CD4-positive, alpha-beta T cell treated with Interferon alpha-2 for 1 hour (primary cell): ENCODE measurements at places on chromosomes 1 and 21.

GRCh38 chr1:86703696-86704457, 499 bp upstream of the SH3GLB1 start:
- peak; percentile 69 for DNase-seq

DNA sequence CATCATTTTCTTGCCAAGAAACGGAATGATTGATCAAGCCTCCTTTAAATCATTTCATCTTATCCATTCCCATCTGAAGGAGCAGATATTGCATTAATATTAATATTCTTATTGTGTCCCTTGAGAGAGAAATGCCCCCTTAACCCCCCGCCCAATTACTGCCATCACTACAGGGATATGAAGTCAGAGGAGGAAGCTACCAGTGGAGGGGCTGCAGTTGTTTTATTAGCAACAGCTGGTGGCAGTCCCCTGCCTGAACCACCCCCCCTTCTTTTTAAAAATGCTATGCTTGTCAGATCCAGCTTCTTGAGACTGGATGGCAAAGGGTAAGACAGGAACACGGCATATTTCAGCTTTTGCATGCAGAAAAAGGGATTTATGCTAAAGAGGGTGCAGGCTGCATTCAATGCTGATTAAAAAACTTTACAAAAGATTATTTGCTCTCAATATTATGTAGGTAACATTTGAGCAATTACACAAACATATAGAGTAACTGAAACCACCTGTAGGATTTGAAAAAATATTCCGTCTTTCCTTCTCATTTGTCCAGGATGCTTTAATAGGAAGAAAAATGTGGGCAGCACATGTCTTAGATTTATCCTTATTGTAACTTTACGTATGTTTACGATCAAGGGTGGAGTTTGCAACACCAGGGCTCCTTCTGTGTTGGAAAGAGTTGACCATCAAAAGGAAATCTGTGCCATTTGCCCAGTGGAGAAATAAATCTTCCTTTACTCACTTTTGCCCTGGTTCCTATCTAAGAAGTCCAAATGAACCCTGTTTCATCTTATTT, 77.7 kb downstream of the ZBTB18 start:
- no peak for DNase-seq

DNA sequence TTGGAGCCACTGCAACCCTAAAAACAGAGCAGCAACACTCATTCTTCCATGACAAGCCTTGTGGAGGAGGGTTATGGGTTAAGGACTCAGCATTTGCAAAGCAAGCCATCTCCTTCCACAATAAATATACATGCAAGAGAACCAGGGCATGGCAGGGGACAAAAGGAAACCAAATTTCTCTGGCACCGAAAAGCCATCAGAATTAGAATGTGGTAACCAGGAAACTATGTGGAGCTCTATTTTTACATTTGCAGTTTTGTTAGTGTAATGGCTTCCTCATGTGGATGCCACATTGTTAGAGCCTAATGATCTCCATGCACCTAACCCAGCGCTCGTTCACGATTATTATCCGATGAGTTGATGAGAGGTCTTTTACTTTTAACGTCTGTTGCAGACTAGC, 91.7 kb downstream of the NAV1 start:
- no peak for DNase-seq

DNA sequence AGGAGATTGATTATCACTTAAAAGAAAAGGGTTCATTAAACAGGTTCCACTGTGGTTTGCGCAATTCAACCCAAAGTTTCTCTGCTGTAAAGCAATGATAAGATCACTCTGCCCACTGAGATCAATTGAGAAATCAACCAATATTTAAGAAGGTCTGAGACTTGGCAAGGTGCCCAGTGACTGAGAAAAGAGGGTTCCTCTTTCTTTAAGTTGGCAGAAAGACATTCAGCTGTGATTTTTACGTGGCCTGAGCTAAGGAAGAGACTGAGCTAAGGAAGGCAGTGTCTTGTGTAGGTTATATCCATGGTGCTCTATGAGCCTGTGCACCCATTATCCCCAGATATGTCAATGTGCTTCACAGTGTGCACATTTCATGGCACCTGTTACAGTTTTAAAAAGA, 344.1 kb downstream of the DISC1 start:
- DNase-seq, result peak; percentile 24

DNA sequence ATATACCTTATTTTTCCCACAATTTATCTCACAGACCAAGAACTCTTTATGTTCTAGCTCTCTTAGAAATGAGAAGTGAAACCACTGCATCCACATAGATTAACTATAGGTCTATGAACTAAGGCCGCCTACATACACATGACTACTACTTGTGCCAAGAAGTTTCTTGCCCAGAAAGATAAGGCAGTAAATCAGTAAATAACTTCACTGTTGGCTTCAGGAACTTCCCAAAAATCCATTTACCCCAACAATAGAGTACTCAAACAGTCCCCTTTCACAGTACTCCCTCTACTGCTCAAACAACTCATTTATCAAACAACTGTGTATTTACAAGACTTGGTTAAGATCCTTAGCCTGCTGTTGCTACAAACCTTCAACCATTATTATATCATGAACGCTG, 96.5 kb downstream of the NME7 start:
- DNase-seq, result no peak

DNA sequence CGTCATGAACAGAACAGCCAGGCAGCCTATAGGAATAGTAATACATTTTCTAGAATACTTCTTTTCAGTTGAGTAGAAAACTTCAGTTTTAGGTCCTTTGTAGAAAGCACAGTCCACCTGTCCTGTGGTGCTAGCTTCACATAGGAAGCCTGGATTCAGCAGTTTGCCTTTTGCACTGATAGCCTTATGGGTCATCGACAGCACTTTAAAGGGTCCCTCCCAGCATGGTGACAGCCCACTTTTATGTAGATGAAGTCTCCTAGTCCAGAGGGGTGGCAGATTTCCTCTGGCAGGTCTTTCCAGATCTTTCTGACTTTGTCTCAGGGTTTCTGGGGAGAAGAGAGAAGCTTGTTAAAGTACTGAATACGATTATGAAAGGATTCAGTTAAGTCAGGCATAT, 161.4 kb upstream of the TNR start:
- no peak for DNase-seq

DNA sequence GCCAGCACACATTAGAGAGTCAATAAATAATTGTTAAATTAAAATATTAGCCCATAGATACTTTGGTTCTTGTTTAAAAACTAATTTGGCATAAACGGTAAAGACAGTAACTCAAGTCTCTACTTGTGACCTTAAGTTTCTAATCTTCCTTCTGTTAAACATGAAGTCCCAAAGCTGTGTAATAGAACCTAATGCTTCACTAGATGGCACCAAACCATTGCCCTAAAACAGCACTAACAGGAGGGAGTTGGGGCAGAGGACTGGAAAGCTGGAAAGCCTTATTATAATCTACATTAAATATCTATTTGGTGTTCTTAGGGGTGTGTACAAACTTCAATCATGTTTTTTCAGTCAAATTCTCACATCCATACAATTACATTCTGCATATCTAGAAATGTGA, 176.7 kb downstream of the OLFM3 start:
- DNase-seq, result no peak

DNA sequence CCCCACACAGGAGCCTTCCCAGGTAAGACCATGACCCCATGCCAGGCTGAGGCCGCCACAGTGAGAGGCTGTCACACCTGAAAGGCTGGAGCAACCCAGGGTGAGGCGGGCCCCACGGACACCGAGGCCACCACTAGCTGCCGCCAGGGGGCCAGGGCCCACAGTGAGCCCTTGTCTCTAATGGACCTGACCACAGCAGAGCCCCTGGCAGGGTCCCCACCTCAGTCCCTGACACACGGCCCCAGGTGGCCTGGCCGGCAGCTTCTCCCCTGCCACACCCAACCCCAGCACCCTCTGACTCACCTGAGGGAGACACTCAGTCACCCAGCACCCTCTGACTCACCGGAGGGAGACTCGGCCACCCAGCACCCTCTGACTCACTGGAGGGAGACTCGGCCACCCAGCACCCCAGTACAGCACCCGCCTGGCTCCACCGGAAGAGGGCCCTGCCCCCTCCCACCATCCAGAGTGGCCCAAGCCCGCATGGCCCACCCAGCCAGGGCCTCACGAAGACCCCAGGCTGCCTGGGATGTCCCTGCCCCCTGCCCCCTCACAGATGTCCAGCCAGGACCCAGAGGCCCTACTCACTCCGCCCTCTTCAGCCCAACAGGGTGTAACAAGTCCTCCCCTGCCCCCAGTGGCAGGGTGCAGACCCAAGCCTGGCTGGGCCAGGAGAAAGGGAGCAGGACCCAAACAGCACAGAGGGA, 4.4 kb downstream of the DVL1 start:
- DNase-seq, result no peak

DNA sequence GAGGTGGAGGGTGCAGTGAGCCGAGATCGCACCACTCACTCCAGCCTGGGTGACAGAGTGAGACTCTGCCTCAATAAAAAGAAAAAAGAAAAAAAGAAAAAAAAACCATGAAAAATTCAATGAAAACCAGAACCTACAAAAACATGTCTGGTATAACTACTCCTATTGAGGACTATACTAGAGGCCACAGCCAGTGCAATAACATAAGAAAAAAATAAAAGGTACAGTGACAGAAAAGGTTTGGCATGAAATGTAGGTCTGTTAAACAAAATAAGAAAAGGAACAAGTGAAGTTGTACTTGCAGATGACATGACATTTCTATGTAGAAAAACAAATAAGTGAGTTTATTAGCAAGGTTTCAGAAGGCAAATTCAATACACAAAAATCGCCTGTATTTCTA, 8.2 kb downstream of the NADK start:
- DNase-seq, result no peak

GRCh38 chr1:156157506-156157905, 4.1 kb downstream of the SEMA4A start:
- DNase-seq, result no peak

DNA sequence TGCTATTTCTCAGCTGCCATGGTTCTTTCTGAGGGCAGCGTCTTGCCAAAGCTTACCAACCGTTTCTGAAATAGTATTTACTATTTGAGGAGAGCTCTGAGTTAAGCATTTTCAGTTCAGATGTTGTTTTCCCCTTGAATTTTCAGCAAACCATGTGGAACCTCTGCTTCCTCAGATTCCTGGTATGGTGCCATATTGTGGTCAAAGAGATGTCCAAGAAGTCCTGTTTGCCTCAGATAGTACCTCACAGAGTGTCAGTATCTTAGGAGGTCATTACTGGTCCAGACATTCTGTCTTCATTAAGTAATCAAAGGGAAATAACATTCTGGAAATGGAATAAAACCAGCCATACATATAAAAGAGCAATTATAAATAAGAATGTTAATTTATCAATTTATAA, 36.6 kb downstream of the VANGL2 start:
- DNase-seq, result no peak

DNA sequence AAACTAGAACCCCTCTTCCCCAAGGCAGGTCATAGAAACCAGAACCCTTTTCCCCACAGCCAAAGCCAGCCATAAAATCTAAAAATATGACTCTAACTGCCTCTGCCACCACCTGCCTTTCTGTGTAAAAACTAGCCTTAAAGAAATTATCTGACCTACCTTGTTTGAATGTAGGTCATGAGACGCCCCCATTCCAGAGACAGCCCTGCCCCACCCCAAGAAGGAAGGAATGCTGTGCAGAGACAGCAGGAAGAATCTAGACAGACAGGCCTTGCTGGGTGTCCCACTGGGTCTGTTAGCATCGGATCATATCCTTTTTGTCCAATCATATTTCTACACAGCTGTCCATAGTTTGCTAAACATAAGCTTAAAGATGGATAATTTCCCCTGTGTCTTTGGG, 128.4 kb upstream of the RAB4A start:
- no peak for DNase-seq

- no peak for DNase-seq
These were observed 32.2 kb downstream of the DTL start for GRCh38 chr1:212067787-212068186.

- peak; percentile 16 for DNase-seq
These were observed 101.5 kb upstream of the SLFNL1 start for GRCh38 chr1:41122851-41123518.

GRCh38 chr1:17616731-17617279, 77.3 kb downstream of the ARHGEF10L start:
- DNase-seq, result no peak

DNA sequence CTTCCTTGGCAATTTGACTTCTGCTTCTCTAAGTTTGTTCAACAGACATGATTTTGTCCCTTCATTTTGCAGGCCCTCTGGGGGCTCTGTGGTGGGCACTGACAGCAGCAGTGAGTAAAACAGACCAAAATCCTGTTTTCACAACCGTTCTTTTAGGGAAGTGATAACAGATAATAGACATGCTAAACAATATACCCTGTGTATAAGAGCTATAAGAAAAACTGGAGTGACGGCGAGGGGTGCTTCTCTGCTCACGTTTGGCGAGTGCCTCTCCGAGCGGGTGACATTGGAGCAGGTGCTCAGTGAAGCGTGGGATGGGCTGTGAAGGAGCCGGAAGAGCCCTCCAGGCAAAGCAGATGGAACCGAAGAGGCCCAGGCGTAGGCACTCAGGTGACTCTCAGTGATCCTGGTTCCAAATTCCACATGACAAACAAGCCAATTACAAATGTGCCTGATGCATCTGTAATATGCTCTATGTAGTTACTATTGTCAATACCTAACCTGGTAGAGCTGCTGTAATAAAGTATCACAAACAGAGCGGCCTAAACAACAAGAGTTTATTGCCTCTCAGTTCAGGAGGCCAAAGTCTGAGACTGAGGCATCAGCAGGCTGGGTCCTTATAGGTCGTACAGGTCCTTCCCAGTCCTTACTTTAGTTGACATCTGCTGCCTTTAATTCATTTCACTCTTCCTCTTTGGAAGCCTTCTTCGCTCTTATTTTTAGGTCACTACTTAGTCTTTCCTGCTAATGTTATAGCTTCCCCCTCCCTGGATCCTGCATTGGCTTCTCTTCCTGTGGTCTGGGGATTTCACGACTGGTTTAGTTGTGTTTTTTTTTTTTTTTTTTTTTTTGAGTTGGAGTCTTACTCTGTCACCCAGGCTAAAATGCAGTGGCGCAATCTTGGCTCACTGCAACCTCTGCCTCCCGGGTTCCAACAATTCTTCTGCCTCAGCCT, 20.1 kb downstream of the OR2B11 start:
- DNase-seq, result no peak

GRCh38 chr1:231139125-231139649, 22.7 kb upstream of the TRIM67 start:
- DNase-seq, result no peak

DNA sequence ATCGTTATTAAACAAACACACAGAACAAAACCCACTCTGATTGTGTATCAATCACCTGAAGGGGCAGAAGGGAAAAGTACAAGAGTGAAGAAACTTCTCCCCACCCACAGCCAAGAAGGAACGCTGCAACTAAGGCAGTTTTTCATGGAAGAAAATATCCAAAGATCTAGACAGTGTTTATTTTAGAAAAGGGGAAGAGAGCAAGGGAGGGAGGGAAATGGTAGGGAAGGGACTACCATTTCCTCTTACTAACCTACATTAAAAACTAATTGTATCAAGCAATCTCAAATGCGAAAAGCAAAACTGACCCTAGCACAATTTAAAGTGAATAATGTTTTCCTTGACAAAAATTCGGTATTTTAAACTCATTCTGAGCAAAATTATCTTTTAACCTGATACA, 3.5 kb downstream of the NRIP1 start:
- no peak for DNase-seq

DNA sequence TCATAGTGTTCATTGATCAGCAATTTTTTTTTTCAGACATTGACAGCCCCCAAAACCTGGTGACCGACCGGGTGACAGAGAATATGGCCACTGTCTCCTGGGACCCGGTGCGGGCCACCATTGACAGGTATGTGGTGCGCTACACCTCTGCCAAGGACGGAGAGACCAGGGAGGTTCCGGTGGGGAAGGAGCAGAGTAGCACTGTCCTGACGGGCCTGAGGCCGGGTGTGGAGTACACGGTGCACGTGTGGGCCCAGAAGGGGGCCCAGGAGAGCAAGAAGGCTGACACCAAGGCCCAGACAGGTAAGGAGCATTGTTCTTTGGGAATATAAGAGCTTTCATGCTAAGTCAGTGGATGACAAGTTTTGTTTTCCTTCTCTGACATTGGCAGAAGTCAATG, 49.3 kb downstream of the TNN start:
- DNase-seq, result no peak
